ENCODE measurements at places on chromosomes 2 and 18.

- no peak for DNase-seq
These were observed 119.7 kb downstream of the PDCL3 start for GRCh38 chr2:100682536-100682935.

DNA sequence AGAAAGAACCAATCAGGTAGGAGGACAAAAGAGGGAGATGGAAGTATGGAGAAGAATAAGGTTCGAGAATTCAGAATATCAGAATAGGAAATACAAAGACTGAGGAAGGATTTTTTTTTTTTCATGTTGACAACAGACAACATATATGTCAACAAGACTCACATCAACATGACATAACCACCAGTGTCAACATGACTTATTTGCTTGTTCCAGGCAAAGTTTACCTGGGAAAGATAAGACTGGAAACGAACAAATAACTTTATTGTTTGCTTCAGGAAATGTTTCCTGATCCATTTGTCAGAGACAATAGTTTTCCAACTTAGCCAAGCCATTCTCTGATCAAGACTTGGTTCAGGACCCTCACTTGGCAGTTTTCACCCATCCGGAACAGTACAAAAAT lies 321.9 kb upstream of the NETO1 start:
- DNase-seq: no peak

DNA sequence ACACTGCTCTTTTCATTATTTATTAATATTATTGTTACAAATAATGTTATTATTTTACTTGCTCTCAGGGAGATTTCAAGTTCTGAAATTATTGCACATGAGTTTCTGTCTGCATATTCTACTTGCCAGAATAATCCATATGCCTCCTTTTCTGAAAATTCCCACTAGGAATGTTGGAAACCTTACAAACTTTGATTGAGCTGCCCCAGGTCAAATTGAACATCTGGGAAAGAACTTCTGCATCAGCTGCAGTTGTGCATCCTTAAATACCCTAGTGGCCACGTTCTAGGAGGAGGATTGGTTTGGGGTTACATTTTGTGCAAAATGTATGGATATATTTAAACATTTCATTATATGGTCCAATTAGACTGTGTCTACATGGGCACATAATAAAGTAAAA lies 1302.7 kb upstream of the PIK3C3 start:
- DNase-seq: no peak

- DNase-seq: no peak
These were observed 172.8 kb downstream of the CYP26B1 start for GRCh38 chr2:71974846-71975245.

DNA sequence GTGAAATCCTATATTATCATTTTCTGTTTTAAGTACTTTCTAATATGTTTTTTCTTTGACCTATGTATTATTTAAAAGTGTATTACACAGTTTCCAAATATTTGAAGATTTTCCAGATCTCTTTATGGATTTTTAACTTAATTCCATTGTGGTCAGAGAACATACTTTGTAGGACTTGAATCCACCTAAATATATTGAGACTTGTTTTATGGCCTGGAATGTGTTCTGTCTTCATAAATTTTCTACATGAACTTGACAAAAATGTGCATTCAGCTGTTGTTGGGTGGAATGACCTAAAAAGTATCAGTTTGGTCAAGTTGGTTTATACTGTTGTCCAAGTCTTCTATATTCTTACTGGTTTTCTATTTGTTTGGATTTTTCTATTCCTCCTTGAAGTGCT lies 33.8 kb upstream of the TMEM247 start:
- no peak for DNase-seq

DNA sequence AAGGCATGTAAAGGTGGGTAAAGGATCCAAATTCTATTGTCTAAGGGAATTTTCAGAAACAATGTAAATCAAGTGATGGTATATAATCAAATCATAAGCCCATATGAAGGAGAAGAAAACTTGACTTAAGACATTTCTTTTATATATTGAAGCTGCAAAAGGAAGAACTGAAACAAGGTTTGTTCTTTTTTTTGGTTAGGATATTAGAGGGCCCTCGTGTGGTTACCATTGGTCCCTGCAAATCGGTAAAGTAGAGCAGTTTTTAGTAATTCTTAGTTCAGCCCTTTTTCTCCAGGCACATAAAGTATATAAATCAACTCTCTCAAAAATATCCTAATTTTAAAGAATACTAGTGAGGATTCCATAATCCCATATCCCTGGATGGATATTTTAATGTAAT lies 105.6 kb upstream of the STK17B start:
- no peak for DNase-seq

- no peak for DNase-seq
These were observed 1184.7 kb upstream of the NXPH2 start for GRCh38 chr2:139964721-139965440.

DNA sequence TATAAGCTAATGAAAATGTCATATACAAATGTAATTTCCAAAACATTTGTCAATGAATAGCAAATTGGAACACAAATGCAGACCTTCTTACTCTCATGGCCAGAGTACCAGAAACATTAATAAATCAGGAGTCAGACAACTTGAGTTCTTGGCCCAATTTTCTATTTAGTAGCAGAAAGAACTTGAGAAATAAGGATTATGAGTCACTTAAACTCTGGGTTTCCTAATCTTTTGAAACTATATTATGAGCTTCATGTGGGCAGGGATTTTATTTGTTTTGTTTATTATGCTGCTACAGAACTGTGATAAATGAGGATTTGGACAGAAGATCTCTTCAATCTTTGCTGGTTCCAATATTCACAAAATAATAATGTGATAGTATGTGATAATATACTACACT lies 686.7 kb downstream of the NR4A2 start:
- no peak for DNase-seq

GRCh38 chr2:220076734-220077133 lies 449.3 kb downstream of the SLC4A3 start:
- peak; percentile 16 for DNase-seq

- no peak for DNase-seq
These were observed 806.4 kb downstream of the TRIB2 start for GRCh38 chr2:13522917-13523821.

- no peak for DNase-seq
These were observed 80.7 kb upstream of the LDLRAD4 start for GRCh38 chr18:13137670-13138419.

GRCh38 chr2:137838255-137839092 lies 125.8 kb upstream of the HNMT start:
- DNase-seq: no peak

- DNase-seq: peak; percentile 52
These were observed 8.4 kb downstream of the TMEM247 start for GRCh38 chr2:46487667-46488335.
